Hepatic stellate cell (primary cell): ENCODE measurements at places on chromosomes 11 and 22.

GRCh38 chr22:25853078-25853477 is 111.1 kb downstream of the MYO18B start:
- DNase-seq: no peak

DNA sequence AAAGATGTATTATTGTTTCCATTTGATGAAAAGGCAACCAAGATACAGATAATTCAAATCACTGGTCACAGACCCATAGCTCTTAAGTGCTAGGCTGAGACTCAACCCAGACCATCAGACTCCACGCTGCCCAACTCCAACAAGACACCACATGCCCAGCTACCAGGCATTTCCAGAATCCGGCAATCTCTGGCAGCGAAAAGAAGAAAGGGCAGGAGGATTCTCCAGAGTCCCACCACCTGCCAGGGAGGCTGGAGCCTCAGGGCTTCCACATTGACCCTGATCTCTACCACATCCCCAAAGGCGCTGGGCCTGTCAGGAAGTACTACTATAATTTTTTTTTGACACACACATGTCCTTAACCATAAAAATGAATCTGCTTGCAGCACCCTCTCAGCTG is 61.4 kb upstream of the ARFGAP3 start:
- DNase-seq: no peak

DNA sequence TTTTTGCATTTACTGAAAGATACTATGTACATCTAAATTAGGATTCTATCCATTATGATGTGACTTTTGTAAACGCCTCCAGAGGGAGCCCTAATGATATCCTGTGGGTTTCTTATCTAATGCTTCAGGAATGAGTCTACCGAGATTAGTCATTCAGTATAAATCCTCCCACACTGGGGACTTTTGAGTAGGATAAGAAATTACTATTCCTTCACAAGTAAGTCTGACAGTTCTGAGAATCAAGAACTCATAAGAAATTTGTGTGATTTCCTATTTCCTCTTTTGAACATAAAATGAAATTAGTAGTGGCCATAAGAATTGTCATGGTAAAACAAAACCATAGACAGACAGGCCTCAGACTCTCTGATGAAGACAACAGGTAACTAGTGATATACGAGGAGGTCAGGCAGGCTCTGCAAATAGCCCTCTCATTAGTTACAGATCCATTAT is 10.0 kb upstream of the OR5M1 start:
- peak; percentile 26 for DNase-seq

DNA sequence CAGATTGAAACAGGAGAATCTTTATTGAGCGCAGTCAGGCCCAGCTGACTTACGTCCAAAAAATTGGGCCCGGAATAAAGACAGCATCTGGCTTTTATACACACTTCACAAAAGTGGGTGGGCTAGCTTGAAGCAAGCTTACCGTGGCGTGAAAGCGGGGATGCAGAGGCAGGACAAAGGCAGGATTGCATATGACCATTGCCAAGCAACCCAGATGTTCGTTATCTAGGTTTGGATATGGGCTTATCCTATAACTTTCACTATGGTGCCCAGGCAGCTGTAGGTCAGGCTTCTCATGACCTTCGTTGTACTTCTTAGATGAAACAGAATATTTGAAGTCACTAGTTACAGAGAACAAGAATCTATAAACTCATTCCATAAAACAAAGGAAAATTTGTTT is 1575.6 kb upstream of the RAG2 start:
- no peak for DNase-seq

GRCh38 chr11:45816614-45817013 is 11.7 kb downstream of the SLC35C1 start:
- DNase-seq: no peak

DNA sequence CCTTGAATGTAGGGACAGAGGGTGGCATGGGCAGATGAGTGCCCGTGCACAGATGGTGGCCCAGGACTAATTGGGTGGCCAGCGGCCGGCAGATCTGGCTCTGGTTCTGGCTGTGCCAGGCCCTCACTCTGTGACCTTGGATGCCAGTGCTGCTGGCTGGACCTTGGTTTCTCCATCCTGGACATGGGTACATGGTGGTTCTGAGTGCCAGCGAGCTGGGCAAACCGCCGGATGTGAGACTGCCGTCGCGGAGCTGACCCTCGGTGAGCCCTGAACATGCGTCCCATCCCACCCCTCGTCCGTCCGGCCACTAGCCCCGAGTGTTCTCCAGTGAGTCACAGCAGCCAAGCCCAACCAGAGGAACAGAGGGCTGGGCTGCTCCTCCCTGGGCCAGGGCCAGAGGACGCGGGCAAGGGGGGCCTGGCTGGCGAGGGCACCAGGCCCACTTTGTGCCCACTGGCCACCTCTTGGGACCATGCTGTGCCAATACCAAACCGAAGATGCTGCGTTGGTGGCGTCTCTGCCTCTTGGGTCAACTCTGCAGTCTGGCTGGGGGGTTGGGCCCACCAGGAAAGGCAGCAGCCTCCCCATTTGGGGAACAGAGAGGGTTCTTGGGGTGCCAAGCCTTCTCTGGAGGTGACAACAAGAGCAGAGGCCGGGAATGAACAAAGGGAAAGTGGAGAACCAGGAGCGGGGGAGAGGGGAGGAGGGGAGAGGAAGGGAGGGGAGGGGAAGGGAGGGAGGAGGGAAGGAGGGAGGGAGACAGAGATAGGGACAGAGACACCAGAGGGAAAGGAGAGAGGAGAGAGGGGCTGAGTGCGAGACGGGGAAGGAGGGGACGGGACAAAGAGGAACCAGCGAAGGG is 10.7 kb downstream of the LSP1 start:
- DNase-seq: peak; percentile 99

- no peak for DNase-seq
These were observed 19.4 kb upstream of the PHOX2A start for GRCh38 chr11:72263361-72263760.

- DNase-seq: no peak
These were observed 3.0 kb downstream of the C11orf58 start for GRCh38 chr11:16741473-16741872.
